ENCODE measurements at places on chromosomes 7 and 10.

DNA sequence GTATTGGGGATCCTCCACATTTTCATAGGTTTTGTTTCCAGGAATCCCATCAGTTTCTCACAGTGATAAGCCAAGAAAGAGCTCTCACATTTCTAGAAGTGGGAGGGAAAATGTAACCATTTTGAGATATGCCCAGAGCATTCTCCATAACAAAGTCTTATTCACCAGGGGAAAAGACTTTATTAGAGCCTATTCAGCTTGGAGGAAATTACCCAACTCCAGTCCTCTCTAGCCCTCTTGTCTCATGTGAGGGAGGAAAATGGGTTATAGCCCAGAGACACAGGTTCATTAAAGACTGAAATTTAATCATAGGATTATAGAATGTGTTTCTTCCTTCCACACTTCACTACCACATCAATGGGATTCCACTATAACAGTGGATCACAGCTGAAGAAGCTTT, 61.6 kb upstream of the DYNC1I1 start:
- DNase-seq = no peak

GRCh38 chr10:130742941-130743675, 568.4 kb downstream of the TCERG1L start:
- DNase-seq = no peak

DNA sequence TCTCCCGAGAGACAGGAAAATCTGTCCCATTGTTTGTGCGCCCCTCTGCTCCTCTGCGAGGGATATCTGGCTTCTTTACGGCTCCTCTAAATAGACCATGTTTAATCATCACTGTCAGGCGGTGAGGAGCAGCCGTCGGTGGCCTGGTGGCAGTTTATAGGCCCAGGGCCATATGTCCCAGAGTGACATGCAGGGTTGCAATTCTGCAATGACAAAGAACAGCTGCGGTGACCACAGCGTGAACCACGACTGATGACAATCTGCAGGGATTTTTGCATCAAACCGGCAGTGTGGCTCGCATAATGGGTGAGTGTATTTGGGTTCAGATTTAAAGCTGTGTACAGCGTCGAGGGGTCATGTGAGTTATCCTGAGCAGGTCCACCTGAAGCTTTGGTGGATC, 41.5 kb downstream of the GATA3 start:
- DNase-seq = no peak

GRCh38 chr7:132750530-132751217, 174.4 kb upstream of the PLXNA4 start:
- no peak for DNase-seq

- DNase-seq = no peak
Observed at GRCh38 chr10:103960103-103960502, 6.8 kb upstream of the SLK start.

DNA sequence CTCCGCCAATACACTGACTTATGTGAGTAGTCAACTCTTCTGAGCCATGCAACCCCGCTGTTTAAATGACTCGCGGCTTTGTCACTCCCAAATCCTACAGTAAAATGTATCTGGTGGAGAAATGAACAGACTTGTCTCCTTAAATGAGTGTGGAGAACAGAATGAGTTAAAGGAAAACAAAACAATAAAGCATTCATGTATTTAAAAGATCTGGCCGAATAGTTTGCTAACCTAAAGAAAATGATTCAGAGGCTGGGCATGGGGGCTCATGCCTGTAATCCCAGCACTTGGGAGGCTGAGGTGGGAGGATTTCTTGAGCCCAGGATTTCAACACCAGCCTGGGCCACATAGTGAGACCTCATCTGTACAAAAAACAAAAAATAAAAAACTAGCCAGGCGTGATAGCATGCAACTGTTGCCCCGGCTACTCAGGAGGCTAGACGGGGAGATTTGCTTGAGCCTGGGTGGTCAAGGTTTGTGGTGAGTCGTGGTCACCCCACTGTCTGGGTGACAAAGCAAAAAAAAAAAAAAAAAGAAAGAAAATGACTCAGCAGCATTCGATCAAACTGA, 86.5 kb upstream of the PFKP start:
- DNase-seq = no peak

DNA sequence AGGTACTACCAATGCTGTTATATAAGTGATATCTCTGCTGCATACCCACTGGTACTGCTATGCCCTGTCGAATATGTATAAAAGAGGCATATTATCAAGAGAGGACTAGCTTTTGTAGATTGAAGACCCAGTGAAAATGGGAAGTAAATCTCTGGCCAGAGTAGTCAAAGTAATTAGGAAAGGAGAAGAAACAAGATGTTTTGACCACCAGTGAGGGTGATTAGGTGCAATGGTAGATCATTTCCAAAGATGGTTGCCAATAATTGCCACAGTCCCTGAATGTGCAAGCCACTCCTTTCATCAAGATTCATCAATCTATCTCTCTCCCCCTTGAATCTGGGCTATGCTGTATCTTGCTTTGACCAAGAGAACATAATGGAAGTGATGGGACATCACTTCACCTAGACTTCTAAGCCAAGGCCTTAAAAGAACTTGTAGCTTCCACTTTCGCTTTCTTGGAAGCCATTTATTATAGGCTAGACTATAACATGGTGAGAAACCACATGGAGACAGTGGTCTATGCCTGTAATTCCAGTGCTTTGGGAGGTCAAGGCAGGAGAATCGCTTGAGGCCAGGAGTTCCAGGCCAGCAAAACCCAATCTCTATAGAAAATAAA, 52.6 kb upstream of the ST8SIA6 start:
- no peak for DNase-seq

- no peak for DNase-seq
Observed at GRCh38 chr10:35600193-35600592, 4.9 kb upstream of the GJD4 start.

DNA sequence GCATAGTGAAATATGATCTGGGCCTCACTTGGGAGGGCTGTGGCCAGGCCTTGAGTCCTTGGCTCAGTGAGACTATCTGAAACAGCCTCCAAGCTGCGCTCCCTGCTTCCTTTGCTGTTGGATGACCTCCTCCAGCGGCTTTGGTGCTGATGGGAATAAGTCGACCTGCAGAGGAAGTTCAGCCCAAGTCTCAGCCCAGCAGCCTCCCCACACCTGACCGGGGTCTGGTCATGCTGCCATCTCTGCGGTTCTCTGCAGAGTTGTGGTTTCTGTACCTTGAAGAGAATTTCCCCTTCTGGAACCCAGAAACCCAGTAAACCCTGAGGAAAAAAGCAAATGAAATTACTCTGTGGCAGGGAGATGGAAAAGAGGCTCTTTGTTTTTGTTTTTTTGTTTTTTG, 4.6 kb upstream of the RBAK start:
- DNase-seq = no peak

Data from NCI-H524 treated with DMSO at 0.1 percent for 48 hours (cell line).